ENCODE measurements at places on chromosomes 3 and 15.

DNA sequence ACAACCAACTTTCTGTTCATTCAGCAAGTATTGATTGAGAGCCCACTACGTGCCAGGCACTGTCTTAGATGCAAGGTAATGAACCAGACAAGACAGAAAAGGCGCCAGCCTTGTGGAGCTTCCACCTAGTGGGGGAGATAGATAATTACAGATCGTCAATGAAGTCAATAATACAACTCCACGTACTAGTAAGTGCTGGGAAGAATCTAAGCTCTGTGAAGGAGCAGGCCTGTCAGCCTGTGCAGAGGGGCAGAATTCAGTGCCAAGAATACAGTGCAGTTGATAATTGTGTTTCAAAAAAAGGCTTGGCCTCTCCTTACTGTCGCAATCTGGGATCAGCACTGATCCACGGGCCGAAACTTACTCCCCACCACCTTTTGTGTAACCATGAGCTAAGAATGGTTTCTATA, 186.3 kb downstream of the FEZF2 start:
- DNase-seq: no peak

DNA sequence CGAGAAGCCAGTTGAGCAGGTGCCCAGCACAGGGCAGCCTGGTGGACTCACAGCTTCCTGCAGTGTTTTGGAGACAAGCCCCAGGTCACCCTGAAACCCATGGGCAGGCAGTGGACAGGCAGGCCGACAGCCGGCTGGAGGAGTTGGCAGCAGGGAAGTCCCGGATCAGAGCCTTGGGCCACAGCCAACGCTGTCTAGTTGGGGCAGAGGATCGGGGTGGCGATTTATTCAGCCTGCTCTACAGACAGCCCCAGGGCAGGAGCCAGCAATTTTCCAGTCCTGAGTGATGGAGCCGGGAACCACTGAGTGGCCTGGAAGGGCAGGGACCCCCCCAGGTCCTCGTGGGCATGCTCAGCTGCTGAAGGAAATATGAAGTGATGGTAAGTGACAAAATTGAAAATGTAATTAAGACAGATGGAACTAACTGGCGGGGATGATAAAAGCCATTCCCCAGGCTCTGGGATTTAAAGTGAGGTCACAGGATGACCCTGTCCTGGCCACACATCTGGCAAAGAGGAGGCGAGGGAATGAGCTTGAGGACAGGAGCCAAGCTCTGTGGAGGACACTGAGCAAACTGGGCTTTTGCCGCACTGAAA, 34.4 kb upstream of the TBC1D21 start:
- no peak for DNase-seq

- no peak for DNase-seq
Observed at GRCh38 chr3:172199850-172200369, 160.5 kb downstream of the FNDC3B start.

DNA sequence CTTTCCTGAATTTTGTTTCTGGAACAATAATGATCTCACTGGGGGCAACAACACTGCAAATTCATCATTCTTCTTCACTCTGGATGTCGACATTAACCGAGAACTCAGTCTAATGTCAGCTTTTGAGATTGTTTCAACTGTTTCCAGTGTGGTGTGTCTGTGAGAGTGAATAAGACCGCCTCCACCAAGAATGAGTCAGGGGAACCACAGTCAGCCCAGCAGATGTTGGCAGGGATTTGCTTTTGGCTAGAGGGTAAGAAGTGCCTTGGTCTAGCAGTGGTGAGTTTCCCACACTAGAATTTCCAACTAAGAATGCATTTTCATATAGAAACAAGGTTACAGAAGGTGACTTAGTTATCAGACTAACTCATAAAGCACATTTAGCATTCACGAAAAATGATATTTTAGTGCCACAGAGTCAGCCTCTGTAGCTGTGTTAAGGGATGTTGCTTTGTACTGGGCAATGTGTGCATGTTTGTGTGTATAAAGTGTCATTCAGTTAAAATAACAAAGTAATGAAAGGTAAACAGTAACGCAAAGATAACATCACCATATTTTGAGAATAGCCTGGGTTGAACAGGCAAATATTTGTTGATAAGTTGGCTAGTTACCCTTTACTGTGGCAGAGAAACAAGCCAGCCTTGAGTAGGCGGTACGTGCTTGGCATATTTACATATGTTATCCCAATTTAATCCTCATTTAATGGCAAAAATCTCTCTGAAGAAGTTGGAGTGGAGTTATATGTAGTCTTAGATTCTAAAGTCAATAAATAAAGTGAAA, 33.8 kb downstream of the DRD3 start:
- no peak for DNase-seq

DNA sequence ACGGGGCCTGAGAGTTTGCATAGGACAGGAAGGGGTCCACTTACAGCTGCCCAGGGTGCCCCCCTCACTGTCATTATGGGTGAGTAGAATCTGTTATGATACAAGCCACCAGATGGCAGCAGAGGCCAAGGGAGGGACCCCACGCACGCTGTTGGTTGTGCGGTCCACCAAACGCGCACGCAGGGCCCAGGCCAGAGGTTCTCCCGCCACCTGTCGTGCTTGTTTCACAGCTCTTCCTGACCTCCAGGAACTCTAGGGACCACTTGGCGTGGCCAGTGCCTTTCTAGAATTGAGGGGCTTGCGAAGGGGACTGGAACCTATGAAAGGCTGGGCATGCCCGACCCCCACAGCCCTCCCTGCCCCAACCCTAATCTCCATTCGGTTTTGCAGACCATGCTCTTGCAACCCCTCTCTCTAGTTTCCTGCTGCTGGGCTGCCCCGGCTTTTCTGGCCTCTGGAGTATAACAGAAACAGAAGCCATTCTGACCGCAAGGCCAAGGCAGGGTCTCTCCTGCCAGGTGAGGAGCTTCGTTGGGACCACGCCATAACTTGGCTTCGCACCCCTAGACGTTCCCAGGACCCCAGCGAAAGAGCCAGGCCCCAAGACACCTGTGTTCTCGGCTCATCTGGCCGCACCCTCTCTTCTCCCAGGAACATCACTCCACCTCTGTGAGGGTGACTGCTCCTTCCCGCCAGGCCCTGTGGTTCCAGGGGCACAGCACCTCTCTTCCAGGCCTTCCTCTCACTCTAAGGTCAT, 46.0 kb downstream of the ALDH1L1 start:
- peak; percentile 50 for DNase-seq

GRCh38 chr3:171736556-171736955, 73.7 kb downstream of the PLD1 start:
- no peak for DNase-seq

DNA sequence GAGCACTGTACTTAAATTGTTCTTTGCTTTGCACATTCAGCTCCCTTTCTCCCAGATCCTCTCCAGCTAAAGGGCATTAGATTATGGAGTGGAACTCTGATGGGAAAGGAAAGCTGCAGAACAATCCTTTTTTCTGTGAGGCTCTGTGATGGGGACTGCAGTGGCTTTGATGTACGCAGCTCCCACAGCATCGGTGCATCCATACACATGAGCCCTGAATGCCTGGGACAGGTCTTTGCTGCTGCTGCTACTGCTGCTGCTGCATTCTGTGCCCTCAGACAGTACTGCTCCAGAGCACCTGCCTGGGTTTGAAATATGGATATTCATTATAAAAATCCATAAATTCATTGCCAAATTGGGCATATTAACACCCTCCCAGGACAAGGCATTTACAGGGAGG, 164.4 kb downstream of the WDR76 start:
- DNase-seq: no peak

DNA sequence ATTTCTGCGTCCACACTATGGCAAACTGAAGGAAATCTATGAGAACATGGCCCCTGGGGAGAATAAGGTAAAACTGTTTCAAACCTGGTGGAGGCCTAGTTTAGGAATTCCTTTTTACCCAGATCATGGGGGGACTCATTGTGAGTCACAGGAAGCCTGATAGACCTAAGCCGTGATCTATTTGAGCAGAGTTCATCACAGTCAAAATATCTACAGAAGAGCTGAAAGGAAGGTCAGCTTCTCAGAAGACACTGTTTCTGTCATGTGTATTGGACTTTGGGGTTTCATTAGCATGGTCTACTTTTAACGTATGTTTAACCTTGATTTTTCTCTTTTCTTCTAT, 1.3 kb downstream of the PSMD2 start:
- no peak for DNase-seq

DNA sequence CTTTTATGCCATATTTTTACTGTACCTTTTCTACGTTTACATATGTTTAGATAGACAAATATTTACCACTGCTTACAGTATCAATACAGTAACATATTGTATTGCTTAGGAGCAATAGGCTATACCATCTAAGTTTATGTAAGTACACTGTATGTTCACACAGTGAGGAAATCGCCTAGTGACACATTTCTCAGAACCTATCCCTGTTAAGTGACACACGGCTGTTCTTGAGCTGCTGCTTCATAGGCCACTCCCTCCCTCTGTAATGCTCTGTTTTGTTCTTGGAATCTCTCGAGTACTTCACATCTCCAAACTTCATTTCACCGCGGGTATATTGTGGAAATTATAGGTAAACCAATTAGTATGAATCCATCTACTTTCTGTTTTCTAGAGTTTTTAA, 13.4 kb upstream of the SELENOT start:
- peak; percentile 36 for DNase-seq

GRCh38 chr3:51942603-51943450, 664 bp downstream of the PARP3 start:
- peak; percentile 60 for DNase-seq

DNA sequence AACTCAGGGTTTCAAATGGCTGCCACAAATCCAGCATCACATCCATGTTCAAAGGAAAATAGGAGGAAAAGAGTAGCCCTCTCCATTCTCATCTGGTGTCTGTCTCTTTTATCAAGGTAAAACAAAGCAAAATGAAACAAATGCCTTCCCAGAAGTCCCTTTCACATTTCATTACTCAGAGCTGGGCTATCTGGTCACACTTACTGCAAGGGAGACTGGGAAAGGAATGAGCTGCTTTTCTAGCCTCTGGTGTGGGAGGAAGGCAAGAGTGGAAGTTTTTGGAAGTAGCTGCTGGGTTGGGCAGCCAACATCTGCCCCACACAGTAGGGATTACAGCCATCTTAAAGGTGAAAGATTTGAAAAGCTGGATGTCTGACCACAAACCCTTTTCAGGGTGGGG, 51.8 kb downstream of the KLF15 start:
- DNase-seq: no peak

GRCh38 chr15:90205050-90205848, 4.1 kb downstream of the SEMA4B start:
- DNase-seq: no peak

DNA sequence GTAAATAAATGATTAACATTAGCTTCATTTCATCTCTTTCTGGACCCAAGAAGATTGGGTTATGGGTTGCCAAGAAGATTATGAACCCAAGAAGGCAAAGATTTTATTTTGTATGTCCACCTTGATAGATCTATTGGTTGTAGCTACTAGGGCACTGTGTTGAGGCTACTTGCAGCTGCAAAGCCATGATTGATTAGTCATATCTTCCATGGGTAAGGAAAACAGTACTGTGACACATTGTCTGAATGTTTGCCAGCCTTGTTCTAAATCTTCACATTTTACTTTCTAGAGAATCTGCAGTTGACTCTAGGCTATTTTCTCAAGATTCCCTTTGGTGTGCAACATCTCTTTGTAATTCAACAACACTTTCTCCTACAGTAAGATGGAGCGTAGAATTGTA, 229.2 kb upstream of the KCNH8 start:
- no peak for DNase-seq

All from erythroblast (primary cell).